ENCODE measurements at places on chromosomes 7 and 10.
A peak's percentile ranks its signal among the peaks of the same experiment; 100 is the strongest.

DNA sequence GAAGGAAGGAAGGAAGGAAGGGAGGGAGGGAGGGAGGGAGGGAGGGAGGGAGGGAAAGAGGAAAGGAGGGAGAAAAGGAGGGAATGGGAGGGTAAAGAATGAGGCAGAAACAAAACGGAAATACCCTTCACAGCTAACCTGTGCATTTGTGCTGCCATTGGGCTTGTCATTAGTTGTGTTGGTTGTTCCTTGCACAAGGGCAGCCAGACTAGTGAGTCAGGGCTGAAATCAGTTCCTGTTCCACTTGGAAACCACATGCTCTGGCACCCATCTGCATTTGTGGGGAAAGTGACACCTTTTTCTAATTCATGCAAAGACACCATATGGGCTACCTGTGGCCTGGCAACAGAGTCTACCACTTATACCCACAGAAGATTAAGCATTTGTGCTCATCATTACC is 1004.0 kb upstream of the C7orf33 start:
- peak; percentile 20 for DNase-seq

- peak; percentile 85 for DNase-seq
Observed at GRCh38 chr7:116218051-116218645, 7.8 kb downstream of the TES start.

DNA sequence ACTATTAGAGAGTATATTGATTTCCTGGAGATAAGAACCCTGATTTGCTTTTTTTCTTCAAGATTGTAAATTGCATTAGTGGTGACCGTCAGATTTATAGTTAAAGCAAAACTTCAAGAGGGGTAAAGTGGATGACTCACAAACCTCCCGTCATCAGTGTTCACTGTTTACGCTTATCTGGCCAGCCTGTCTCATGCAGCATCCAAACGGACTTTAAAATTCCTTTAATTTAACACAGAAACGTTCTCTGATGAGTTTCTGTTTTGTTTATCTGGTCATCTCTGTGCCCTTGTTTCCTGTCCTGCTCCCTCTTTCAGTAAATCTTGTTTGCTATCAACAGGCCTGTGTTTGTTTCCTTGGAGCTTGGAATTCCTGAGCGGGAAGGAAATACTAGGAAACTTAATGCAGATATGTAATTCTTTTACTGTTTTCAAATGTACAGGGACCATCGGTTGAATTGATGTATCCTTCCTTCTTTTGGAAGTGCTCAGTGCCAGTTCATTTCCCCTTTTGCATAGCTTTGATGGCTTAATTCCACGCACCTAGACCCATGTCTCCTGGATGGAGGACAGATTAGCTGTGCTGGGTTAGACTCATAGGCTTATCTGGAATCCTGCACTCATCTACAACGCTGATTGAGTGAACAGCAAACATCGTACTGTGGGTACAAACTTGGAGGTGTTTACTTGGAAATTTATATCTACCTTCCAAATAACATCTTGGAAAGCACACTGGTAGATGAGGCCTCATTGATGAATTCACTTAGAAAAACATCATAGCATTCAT is 21.3 kb downstream of the PTPRE start:
- no peak for DNase-seq

DNA sequence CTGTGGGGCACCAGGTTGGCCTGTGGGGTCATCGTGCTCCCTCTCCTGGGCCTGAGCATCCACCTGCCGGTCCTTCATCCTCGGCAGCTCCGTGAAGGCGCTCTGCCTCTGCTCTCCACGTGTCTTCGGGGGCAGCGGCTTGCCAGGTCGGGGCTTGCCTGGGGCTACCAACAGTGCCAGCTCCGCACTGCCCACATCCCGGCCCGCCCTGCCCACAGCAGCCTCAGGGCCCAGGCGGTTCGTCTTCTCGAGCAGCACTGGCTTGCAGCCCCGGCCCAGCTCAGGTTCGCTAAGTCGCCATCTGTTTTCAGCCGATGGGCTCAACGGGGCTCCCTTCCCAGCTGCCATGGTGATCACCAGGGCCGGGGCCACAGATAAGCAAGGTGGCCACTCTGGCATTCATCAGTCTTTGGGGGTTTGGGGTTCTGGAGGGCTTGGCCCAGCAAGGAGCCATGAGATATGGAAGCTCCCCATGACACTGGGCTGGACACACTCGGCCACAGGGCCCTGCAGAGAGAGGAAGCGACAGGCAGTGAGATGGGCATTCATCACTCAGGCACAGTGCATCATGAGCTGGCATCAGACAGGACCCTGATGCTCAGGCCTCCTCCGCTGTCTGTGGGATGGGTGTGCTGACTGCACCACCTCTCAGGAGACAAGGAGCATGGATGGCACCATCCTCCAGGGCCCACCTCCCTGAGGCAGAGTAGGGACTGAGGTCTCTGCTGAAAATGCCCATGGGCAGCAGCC is 15.5 kb downstream of the ZNF488 start:
- DNase-seq, result no peak

DNA sequence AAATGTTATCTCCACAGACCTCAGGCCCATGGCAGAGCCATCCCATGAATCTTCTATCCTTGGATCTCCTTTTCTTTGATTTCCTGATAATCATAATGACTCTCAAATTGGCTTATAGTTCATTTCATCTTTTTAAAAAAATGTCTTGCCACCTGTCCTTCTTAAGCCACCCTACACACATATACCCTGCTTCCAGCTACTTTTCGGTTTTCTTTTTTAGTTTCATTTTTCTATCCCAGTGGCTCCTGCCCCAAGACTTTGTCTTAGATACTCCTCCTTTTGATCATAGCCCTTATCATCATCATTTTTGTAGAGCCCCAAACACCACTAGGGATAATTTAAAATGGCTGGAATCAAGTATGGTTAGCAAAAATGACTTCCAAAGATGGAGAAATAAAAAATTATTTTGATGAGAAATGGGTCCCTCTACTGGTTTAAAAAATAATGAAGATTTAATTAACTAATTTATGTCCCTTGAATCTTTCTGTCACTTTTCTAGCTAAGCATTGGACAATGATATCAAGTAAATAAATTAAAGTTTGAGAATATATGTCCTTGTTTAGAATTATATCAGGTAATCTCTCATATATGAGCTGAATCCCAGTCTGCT is 277.3 kb upstream of the SEMA3D start:
- DNase-seq, result no peak

GRCh38 chr10:50420196-50420595 is 168.9 kb upstream of the ASAH2 start:
- no peak for DNase-seq

GRCh38 chr7:130063036-130063435 is 7.3 kb upstream of the KLHDC10 start:
- DNase-seq, result peak; percentile 48

DNA sequence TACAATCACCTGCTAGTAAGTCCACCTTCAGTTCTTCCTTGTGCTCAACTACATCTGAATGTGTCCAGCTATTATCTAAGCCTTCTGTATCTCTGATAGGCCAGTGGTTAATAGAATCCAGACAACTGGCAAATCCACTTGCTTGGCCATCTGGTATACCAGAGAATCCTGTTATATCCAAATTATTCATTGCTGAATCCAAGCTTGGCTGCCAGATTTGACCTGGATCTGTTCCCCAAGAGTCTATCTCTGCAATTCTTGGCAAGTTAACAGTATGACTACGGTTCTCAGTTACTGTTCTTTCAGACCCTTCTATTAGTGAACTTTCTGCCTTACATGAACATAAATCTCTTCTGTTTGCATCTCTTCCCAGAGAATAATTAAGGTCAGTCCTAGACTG is 154.6 kb upstream of the TARP start:
- DNase-seq, result peak; percentile 66

DNA sequence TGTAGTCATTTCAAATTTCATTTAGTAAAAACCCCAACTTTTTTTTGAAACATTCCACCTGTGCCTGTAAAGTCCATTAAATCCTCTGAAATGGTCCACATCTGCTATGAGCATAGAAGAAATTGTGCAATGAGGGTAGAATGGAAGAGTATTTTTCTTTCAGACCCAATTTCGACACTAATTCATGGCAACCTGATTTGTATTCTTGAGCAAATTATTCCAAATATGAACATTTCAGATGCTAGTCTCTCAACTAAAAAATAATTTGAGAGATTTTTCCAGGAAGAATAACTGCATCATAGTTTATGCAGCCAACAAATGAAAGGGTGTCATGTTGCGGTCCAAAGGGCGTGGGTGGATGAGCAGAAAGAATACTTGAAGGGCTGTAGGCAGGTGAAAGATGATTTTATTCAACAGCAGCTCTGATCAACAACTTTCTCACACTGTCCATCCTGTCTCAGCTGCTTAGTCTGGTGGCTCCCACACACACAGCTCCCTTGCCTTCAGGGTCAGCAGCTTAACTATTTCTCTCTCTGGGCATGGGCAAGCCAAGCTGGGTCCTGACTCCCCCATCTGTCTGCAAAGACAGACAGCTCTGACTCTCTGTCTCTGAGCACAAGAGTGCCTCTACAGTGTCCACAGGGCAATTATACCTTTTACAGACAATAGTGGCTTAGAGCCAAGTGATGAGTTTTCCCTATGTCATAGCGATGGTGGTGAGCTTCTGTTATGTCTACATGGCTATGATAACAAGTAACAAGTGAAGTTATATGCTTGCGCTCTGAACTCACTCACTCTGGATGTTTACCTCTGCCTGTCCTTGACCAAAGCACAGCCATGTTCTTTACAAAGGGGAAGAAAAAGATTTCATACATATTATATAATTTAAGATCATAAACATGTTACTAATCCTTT is 11.5 kb downstream of the STEAP2 start:
- peak; percentile 70 for DNase-seq

- no peak for DNase-seq
Observed at GRCh38 chr10:90986870-90987269, 66.0 kb upstream of the ANKRD1 start.

DNA sequence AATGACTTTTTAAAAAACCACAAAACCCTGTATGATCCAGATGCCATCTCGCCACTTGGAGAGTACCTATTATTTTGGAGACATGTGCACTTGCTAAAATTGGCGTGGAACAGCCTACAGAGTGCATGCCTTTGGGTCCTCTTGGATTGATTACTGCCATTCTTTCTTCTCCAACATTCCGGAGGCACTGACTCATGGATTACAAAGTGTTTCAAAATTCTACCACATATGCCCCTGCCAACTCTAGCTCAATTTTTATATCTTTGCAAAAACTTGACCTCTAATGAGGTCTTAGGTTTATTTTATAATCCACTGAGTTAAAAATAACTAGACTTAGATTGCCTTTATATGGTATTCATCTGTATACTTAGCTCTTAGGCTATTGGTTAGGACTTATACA is 55.8 kb upstream of the KIF5B start:
- peak; percentile 82 for DNase-seq

DNA sequence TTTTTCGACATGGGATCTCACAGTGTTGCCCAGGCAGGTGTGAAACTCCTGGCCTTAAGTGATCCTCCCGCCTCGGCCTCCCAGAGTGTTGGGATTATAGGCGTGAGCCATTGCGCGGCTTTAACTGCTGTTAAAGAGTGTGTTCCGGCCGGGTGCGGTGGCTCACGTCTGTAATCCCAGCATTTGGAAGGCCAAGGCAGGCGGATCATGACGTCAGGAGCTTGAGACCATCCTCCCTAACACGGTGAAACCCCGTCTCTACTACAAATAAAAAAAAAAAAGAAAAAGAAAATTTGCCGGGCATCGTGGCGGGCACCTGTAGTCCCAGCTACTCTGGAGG is 1.1 kb downstream of the RABGEF1 start:
- peak; percentile 36 for DNase-seq

- no peak for DNase-seq
Observed at GRCh38 chr7:159310457-159311171, 165.9 kb upstream of the VIPR2 start.

GRCh38 chr10:77433546-77433945 is 204.1 kb downstream of the KCNMA1 start:
- DNase-seq, result no peak

GRCh38 chr10:22713853-22714478 is 412 bp downstream of the PIP4K2A start:
- DNase-seq, result no peak
